ENCODE measurements at places on chromosomes 5 and 9. TPM values are rescaled to one million over a fixed set of nuclear protein-coding genes. Genes with fewer than 3 reads are reported as not detected.

PARP8 gene
- 20.7 TPM for total RNA-seq

PCDHB7 gene
- total RNA-seq: 0.89 TPM

C9orf50 gene
- not detected for total RNA-seq

SELENOP gene
- 0.32 TPM for total RNA-seq

OR13C5 gene
- total RNA-seq: not detected

SPINK6 gene
- not detected for total RNA-seq

LPAR1 gene
- 82.0 TPM for total RNA-seq

UGT3A1 gene
- not detected for total RNA-seq

OR1J2 gene
- not detected for total RNA-seq

ESM1 gene
- 106 TPM for total RNA-seq

MRPS30 gene
- total RNA-seq: 51.0 TPM

GRXCR2 gene
- total RNA-seq: not detected

ARID3C gene
- total RNA-seq: not detected

DOCK8 gene
- under 0.01 TPM for total RNA-seq

BARHL1 gene
- not detected for total RNA-seq

ACTL7B gene
- total RNA-seq: not detected

CARD19 gene
- total RNA-seq: 67.8 TPM

ALG2 gene
- 43.5 TPM for total RNA-seq

FAM151B gene
- total RNA-seq: 4.6 TPM

RPL7A gene
- 1,358 TPM for total RNA-seq

GPR150 gene
- total RNA-seq: under 0.01 TPM

GFI1B gene
- total RNA-seq: not detected

AIF1L gene
- 0.30 TPM for total RNA-seq

SPATA31D4 gene
- total RNA-seq: not detected

SLC6A19 gene
- not detected for total RNA-seq

CCDC152 gene
- 0.30 TPM for total RNA-seq

PAEP gene
- not detected for total RNA-seq

ABLIM3 gene
- 4.2 TPM for total RNA-seq

ARL14EPL gene
- total RNA-seq: not detected

FBXO10 gene
- total RNA-seq: 22.9 TPM

PLEKHG4B gene
- 0.30 TPM for total RNA-seq

PCDHA9 gene
- under 0.01 TPM for total RNA-seq

MLANA gene
- total RNA-seq: 0.05 TPM

AGXT2 gene
- not detected for total RNA-seq

FBP1 gene
- total RNA-seq: not detected

KCNIP1 gene
- not detected for total RNA-seq

SLC46A2 gene
- total RNA-seq: not detected

TMEM174 gene
- total RNA-seq: not detected

HSPA5 gene
- 424 TPM for total RNA-seq

SLC34A3 gene
- total RNA-seq: not detected

MSMP gene
- 0.30 TPM for total RNA-seq

FST gene
- 12.9 TPM for total RNA-seq

TAS2R1 gene
- total RNA-seq: not detected

PCA3 gene
- not detected for total RNA-seq

CAVIN4 gene
- total RNA-seq: 2.4 TPM

IFNA10 gene
- total RNA-seq: not detected

SPATA31A5 gene
- total RNA-seq: not detected

PLAC8L1 gene
- total RNA-seq: 0.59 TPM

PHF19 gene
- total RNA-seq: 36.4 TPM

UBE2QL1 gene
- under 0.01 TPM for total RNA-seq

FAM221B gene
- not detected for total RNA-seq

NR5A1 gene
- not detected for total RNA-seq

EMB gene
- total RNA-seq: 5.0 TPM

All from smooth muscle cell of the umbilical artery (primary cell).